ENCODE measurements at places on chromosomes 7 and 10.

DNA sequence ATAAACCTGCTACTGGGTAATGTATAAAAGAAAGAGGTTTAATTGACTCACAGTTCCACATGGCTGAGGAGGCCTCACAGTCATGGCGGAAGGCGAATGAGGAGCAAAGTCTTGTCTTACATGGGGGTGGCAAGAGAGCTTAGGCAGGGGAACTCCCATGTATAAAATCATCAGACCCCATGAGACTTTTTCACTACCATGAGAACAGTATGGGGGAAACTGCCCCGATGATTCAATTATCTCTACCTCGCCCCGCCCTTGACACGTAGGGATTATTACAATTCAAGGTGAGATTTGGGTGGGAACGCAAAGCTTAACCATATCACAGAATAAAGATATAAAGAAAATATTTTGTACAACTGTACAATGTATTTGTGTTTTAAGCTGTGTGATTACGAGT lies 39.4 kb upstream of the PLCE1 start:
- DNase-seq, result no peak

- DNase-seq, result no peak
Observed at GRCh38 chr7:43076189-43076605, 36.2 kb upstream of the HECW1 start.

DNA sequence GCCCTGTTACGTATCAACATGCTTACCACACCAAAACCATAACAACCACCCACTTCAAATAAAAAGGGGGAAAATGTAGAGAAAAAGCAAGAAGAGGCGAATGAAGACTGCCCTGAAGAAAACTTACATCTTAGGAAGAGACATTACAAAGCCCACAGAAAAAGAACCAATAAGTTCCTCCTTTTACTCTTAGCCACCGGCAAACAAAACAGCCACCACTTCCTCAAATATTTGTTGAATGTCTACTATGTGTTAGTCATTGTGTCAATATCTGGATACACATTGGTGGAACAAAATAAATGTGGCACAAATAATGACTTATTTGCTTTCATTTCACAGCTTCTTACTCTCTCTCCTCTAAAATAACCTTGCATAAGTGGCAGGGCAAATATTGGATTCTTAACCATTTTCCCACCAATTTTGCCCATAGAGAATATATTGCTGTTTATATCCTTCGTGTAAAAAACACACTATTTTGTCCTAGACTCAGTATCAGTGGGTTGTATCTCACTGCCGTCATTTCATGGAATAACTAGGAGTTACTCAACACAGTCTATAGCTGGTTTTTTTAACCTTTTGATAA lies 106.8 kb downstream of the ANK3 start:
- DNase-seq, result no peak

- DNase-seq, result no peak
Observed at GRCh38 chr10:34444223-34445183, 370.6 kb downstream of the PARD3 start.

- DNase-seq, result no peak
Observed at GRCh38 chr7:37488163-37488764, 39.6 kb upstream of the ELMO1 start.

DNA sequence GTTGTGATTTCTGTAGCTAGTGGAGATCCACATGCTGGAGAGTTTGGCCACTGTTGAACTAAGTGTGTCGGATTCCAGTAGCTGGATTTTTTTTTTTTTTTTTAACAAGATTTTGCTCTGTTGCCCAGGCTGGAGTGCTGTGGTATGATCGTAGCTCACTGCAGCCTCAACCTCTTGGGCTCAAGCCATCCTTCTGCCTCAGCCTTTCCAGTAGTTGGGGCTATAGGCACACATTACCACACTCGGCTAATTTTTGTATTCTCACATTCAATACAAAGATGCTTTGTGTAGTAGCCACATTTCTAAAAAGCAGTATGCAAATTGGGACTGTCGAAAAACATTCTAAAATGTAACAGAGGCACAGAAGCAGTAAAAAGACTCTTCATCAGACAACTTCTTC lies 63.5 kb downstream of the RABGEF1 start:
- no peak for DNase-seq

DNA sequence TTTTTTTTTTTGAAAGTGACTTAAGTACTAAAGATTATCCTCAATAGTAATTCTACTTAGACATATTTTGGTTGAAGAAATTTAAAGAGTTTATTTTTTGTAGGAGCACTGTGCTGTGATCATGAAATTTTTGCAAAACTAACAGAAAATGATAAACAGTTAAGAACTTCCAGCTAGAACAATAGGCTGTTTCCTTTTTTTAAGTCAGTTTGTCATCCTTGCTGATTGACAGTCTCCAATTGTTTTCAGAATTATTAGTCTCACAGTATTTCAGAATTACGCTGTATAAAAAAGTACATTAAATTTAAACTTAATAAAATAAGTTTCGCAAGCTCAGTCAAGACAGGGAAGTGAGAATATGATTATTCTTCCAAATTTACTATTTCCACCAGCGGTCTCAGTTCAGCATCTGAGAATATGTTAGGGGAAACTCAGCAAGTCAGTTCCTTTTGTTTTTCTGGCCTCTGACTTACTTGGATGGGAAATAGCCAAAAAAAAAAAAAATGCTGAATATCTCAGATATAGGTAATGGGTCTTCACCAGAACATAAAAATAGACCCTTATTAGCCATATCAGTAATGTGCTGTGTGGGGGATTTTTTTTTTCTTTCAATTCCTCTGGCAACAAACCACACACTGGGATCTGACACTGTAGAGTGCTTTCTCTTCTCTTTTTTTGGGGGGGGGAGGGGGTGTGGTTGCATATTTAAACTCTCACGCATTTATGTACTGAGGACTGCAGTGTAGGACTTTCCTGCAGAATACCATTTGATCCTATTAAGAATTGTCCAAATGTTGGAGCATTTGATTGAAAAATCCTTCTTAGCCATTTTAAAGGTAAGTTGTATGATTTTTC lies at the start of gene CD36:
TSS of gene CD36 (plus strand) at position 732 of the 855 bp plus-strand sequence. CDS start 8,099 bp downstream, outside the sequence.
- DNase-seq, result no peak

DNA sequence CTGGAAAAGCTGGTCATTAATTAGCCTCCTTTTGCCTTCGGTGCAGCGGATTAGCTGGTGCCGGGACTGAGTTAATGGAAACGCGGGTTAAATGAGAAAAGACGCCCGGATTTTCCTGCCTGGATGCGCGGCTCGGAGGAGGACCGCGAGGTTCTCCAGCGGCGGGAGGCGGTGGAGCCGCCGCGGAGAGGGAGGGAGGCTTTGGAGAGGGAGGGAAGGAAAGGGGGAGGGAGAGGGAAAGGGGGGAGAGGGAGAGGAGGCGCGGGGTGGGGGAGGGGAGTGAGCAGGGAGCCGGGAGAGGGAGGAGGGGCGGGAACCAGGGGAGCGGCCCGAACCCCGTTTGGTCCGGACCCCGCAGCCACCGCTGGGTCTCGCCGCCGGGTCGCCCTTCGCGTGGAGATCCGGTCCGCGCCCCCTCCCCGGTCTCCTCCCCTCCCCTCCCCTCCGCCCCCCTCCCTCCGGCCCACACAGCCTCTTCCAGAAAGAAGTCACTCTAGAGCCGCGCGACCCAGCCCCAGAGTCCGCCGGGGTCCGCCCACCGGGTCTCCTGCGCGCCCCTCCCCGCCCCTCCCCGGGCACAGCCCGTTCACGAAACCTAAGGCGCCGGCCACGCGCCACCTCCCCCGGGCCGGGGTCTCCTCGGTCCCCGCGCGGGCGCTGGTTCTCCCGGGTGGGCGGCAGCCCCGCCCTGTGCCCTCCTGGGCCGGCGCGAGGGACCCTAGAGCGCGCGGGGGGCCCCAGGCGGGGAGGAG lies 347.5 kb downstream of the DNAJB6 start:
- no peak for DNase-seq

DNA sequence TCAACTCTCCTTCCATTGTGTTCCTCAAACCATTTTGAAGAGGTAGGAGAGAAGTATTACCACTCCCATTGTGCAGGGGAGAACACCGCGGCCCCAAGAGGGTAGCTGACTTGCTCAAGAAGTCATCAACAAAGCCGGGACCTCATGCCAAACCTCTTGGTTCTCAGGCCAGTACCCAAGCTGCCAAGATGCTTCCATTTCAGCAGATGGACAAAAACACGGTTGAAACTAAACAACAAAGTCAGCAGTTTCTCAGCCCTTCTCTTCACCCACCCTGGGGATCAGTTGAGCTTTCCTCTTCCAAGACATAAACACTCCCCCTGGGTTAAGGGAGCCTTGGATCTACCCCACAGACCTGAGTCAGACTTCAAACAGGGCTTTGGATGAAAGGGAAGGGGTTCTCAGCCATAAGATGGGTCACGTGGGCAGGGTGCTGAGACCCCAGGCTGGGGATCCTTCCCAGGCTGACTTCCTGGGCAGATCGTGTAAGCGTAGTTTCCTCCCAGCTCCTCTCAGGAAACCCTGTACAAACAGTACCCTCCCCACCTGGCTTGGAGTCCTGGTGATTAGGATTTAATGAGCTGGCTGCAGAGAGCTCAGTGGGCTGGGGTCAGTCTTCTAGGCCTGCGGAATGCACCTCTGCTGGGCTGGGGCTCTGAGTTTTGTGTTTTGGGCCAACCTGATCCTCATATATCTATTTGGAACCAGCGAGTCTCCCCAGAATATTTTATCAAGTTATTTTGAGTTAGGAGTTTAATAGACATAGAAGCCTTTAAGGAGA lies 27.3 kb downstream of the EMX2 start:
- no peak for DNase-seq

DNA sequence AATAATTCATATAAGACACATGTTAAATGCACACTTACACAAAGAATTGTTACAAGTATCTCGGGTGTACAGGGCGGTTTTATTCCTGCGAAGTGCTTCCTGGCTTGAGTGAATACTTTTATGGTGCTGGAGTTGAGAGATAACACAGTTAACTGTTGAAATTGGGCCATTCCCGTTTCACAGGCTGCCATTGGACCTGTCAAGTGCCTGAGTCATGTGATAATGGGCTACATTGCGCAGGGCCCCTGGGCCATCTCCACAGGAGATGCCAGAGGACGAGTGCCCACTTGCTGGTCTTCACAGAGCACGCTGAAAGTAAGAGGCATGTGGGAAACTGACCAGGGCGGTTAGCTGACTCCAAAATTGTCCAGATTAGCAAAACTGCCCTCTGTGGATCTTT lies 4.8 kb downstream of the FBH1 start:
- DNase-seq, result no peak
